ENCODE measurements at places on chromosomes 12 and 14. TPM values are rescaled to one million over a fixed set of nuclear protein-coding genes. Genes with fewer than 3 reads are reported as not detected.

PTPRO gene
- total RNA-seq: 0.58 TPM

REM2 gene
- total RNA-seq: 0.13 TPM

GRCh38 chr12:6460751-6461371 lies 9.0 kb downstream of the TAPBPL start:
- DNase-seq: no peak

DNA sequence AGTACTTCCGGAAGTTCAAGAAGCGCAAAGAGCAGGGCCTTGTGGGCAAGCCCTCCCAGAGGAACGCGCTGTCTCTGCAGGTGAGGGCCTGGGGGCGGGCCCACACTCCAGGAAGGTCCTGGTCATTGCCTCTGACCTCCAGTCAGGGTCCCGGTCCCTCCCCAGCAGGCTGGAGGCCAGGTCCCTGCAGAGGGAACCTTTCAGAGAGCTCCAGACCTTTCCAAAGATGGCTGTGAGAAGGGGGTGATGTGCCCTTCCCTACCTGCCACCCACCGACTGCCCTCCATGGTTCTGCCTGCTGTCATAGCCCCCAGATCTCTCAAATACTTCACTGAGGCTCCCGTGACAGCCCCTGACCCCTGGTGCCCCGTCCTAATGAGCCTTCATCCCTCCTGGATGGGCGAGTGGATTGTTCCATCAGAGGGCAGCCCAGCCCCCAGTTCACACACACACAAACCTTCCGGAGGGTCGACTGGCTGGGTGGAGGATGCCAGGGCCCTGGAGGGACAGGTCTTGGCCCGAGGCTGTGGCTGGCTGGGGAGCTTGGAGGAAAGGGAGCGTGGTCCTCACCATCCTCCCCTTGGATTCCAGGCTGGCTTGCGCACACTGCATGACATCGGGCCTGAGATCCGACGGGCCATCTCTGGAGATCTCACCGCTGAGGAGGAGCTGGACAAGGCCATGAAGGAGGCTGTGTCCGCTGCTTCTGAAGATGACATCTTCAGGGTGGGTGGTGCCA lies 117.5 kb upstream of the FKBP4 start:
- peak; percentile 35 for DNase-seq

- no peak for DNase-seq
Observed at GRCh38 chr14:102095871-102096568, 9.2 kb upstream of the HSP90AA1 start.

- no peak for DNase-seq
Observed at GRCh38 chr14:97066068-97066899, 269.1 kb downstream of the VRK1 start.

- DNase-seq: no peak
Observed at GRCh38 chr12:15662303-15662980, 126.7 kb downstream of the EPS8 start.

DNA sequence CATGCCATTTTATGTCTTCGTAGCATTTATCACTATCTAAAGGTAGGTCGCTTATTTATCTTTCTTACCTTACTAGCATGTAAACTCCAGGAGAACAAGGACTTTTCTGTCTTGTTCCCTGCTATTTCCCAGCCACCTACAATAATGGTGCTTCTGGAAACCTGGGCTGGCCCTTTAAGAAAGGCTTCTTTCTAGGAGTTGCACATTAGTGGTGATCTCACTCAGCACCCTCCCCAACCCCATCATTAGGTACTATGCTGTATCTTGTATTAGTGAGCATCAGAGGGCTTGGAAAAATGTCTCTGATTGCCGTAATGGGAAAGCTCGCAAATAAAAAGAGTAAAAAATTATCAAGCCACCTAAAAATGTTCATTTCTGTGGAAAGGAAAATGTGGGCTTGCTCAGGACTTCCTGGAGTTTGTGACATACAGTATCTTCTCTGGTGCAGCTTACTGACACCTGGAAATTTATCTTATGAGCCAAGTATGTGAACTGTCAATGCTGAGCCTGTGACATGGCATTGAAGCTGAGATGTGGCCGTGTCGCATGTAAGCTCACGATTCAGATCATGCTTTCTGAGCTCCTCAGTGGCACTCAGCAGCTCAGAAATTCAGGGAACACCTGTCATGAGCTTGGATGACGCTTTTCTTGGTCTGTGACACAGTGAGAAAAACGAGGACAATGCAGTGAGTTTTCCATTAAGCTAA lies 12.4 kb downstream of the CCDC92 start:
- DNase-seq: no peak

BRF1 gene
- total RNA-seq: 20.5 TPM

GRCh38 chr12:69438539-69438938 lies 31.6 kb upstream of the FRS2 start:
- DNase-seq: no peak
